ENCODE measurements at places on chromosomes 13 and 19.

DNA sequence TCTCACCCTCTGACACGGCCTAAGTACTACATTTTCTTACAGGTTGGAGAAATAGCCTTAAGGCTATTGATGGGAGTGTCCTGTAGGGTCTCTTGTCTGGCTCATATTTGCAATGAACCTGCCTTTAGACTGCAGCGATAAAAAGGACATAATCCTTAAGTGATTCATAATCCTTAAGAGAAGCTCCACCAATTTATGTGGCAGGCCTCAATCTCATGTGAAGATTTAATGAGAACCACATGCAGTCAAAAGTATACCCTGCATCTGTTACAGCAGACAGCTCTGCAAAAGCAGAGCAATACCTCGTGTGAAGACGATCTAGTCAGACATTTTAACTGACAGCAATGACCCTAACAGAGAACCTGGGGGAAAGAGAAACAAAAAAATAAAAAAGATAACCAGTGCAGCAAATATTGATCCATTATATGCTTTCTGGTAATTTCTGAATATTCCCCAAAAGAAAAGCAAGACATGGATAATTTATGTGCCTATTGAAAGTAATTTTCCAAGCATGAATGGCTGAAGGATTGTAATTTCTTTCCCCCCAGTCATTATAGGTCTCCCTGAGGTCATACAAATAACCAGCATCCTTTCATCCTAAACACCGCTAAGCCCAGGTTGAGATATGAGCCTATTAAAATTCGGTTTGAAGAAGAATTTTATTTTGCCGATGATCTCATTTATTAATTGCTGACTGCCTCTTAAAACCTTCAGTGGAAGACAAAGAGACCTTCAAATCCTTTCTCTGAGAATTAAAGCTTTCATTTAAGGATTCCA is 321.8 kb upstream of the NBEA start:
- DNase-seq = no peak

DNA sequence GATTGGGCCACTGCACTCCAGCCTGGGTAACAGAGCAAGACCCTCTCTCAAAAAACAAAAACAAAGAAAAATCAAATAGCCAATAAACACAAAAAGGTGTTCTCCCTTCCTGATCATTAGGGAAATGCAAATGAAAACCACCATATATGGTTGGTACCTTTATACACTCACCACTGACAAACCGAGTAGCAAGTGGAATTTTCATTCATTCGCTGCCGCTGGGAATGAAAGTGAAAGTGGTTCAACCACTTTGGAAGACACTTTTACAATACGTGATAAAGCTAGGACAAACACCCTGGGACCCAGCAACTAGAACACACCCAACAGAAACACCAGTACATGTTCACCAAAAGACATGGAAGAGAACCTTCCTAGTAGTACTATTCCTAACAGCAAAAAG is 21.0 kb downstream of the GRIK5 start:
- no peak for DNase-seq

DNA sequence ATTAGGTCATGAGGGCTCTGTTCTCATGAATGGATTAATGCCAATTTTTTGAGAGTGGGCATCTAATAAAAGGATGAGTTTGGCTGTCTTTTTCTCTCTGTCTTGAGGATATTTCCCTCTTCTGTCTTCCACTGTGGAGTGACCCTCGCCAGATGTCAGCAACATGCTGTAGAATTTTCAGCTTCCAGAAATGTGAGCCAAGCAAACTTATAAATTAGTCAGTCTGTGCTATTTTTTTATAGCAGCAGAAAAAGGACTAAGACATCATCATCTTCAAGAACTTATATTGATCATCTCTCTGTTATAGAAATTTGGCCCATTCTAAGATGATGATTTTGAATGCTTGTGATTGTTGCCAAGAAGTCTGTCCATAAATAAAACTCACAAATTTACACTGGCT is 431.4 kb downstream of the FGF9 start:
- DNase-seq = no peak

- DNase-seq = no peak
Observed at GRCh38 chr19:55257461-55258420, 1.1 kb downstream of the PPP6R1 start.

GRCh38 chr13:114142640-114143490 is 10.4 kb upstream of the RASA3 start:
- DNase-seq = no peak

- no peak for DNase-seq
Observed at GRCh38 chr13:28012896-28013295, 24.4 kb upstream of the URAD start.

DNA sequence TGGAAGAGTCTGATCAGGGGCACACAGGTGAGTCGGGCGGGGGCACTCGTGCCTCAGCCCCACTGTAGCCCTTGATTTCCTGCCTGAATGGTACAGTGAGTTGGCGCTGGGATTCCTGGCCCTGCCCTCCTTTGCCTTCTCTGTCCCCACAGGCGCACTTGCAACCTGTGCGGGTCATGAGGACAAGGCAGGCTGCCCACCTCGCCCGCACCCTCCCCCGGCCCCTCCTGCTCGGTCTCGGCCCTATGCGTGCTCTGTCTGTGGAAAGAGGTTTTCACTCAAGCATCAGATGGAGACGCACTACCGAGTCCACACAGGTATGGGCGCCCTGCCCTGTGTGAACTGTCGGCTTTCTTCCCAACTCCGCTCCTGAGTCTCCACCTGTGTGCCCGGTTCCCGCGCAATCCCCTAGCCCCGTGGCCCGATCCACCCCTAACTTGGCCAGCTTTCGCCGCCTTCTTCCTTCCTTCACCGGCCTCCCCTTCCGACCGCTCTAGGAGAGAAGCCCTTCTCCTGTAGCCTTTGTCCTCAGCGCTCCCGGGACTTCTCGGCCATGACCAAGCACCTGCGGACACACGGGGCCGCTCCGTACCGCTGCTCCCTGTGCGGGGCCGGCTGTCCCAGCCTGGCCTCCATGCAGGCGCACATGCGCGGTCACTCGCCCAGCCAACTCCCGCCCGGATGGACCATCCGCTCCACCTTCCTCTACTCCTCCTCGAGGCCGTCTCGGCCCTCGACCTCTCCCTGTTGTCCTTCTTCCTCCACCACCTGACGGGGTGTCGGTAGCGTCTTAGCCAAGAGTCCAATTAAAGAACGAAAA is 1.6 kb upstream of the KMT2B start:
- no peak for DNase-seq

GRCh38 chr13:53285896-53286430 is 257.4 kb downstream of the OLFM4 start:
- DNase-seq = no peak

DNA sequence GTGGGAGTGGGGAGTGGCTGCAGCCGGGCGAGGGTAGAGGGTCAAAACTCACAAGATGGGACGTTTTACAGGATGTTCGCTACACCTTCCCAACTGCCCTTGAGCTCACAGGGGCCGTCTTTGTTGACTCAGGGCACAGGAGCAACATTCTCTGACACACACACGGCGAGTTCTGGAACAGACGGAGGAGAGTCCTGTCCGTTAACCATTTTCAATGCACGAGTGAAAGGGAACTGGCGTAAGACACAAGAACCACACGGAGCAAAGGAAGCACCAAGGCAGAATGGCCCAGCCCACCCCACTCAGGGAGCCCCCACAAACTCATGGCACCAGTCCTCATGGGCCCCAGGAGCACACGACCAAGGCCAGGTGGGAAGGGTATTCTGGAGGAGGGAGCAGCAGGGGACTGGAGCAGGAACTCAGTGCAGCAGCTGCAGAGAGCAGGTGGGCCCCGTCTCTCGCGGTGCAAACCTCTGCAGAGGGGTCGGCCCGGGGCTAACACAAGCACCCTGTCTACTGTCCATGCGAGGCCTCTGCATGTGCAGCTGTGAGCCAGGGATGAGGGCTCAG is 37.9 kb upstream of the ISYNA1 start:
- no peak for DNase-seq

DNA sequence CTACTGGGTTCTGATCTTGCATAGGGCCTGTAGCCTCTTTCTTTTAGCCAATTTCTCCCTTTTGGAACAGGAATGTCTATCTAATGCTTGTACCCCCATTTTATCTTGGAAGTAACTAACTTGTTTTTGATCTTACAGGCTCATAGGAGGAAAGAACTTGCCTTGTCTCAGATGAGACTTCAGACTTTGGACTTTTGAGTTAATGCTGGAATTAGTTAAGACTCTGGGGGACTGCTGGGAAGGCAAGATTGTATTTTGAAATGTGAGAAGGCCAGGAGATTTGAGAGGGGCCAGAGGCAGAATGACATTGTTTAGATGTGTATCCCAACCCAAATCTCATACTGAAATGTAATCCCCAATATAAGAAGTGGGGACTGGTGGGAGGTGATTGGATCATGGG is 2.5 kb upstream of the ZNF546 start:
- no peak for DNase-seq

GRCh38 chr13:36815062-36815461 is 4.0 kb upstream of the RFXAP start:
- no peak for DNase-seq

DNA sequence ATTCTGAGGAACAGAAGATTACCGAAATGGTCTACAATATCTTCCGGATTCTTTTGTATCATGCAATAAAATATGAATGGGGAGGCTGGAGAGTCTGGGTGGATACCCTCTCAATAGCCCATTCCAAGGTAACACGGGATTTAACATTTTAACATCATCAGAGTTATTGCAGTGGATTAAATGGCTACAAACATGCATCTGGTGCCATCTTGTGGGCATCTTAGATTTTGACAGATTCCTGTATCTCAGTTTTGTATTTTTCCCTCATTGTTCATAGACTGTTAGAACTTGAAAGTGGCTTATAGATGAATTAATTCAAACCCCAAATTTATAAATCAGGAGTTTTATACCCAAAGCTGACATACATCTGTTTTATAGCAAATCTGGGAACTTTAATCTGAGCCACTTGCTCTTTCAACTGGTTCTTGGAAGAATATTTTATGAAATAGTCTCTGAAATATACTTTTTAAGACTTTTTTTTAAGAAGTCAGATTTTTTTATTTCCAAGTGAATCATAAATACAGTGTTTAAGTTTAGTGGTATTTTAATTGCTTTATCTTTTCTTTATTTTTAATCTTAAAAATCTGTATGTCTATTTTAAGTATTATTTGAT is 215.2 kb downstream of the NBEA start:
- no peak for DNase-seq

DNA sequence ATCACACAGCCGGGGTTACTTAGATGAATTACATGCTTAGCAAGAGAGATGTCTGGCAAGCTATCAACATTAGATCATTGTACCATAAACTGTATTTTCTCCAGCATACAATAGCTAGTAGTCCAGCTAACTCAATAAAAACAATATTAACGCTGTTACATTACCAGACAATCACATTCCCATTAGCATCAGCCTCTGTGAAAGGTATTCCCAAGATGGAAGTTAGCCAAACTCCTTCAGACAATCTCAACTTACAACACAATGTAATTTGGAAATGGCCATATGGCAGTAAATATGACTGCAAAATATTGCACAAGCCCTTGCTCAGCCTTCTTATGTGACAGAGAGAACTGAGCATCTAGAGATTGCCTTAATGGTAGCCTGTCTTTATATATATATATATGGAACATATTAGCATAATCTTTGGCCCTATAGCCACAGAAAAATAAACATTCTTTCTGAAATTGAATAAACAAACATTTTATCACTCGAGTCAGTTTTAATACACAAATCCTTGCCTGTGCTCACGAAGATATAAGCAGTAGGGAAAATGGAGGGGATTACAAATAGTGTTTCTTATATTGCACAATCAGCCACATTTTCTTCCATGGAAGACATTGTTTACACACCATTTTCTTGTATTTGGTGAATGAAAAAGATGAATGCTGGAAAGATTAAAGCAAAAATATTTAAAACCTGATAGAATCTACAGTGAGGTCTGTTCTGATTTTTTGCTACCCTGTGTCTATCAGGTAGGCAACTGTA is 1060.5 kb downstream of the DIAPH3 start:
- DNase-seq = no peak

GRCh38 chr13:75486146-75487062 is 4.4 kb upstream of the TBC1D4 start:
- no peak for DNase-seq
